MV-4-11 (cell line): ENCODE measurements at places on chromosomes 4 and X.

DNA sequence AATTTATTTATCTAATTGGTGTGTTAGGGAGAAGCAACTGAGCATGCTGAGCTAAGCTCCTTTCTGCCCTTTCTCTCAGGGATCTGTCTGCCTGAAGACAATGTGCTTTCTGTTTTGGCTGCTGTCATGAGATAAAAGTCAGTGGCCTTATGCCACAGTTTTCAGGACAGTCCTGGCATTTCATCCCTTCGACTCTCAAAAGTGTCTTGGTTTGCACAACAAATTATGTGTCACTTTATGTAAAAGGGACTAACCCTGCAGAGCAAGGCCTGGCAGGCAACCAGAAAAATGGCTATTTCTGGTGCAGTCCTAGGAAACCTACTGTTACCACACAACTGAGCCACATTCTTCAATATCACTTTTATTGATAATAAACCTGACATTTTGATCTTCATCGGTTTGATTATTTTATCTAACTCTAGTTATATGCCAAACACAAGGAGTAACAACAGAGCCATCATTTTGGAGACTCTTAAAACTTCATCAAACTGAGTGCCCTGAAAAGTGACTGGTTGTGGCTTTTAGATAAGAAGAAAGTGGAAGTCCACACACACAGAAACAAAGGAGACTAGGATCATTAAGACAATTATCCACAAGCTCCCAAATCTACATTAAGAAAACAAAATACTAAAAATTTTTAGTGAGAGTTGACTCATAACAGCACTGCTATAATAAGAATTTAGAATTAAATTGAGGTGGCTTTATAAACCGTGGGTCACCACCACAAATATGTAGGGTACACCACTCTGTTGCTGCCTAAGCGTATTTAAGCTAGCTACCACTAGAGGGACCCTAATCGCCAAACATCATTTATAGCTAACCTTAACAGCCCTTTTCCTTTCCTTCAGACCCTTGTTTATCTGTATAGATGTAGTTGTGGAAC lies 95.9 kb upstream of the PTPN13 start:
- DNase-seq: peak; percentile 14

- DNase-seq: no peak
Observed at GRCh38 chr4:159395693-159396092, 292.8 kb downstream of the RAPGEF2 start.

- DNase-seq: peak; percentile 40
Observed at GRCh38 chr4:123443401-123444289, 47.0 kb downstream of the SPRY1 start.

GRCh38 chr4:5894266-5894665 lies 1.4 kb upstream of the CRMP1 start:
- no peak for DNase-seq

GRCh38 chrX:30900227-30900626 lies 11.2 kb upstream of the TAB3 start:
- no peak for DNase-seq

DNA sequence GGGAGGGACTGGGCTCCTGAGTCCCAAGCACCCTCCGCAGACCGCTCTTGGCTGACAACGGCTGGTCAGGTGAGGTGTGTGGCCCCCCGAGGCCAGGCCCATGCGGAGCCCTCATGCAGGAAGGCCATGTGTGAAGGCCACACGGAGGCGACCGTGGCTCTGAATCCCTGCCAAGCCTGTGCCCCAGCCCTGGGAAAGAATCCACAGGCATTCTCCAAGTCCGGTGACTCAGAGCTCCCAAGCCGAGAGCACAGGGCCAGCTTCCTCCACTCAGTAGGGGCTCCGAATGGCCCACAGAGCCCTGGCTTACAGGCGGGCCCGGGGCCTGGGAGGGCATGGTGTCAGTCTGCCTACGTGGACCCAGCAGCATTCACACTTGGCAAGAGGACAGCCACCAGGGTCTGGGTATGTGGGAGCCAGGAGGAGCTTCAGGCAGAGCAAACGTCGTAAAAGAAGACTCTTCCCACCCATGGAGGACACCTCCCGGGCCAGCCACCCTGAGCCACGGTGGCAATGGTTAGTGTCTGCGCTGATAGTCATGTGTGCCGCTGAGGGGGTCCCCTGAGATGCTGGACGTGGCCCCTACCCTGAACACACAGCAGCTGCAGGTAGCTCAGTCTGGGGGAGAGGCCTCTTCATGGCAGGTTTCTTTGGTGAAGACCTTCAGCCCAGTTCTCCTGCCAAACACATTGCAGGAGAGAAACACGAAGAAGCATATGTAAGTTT lies 105.7 kb downstream of the PSAPL1 start:
- DNase-seq: no peak

- no peak for DNase-seq
Observed at GRCh38 chr4:78069859-78070258, 12.7 kb downstream of the FRAS1 start.

- no peak for DNase-seq
Observed at GRCh38 chr4:12178614-12179610, 750.2 kb upstream of the HS3ST1 start.

GRCh38 chrX:133561251-133561650 lies 146.0 kb upstream of the GPC4 start:
- DNase-seq: no peak

DNA sequence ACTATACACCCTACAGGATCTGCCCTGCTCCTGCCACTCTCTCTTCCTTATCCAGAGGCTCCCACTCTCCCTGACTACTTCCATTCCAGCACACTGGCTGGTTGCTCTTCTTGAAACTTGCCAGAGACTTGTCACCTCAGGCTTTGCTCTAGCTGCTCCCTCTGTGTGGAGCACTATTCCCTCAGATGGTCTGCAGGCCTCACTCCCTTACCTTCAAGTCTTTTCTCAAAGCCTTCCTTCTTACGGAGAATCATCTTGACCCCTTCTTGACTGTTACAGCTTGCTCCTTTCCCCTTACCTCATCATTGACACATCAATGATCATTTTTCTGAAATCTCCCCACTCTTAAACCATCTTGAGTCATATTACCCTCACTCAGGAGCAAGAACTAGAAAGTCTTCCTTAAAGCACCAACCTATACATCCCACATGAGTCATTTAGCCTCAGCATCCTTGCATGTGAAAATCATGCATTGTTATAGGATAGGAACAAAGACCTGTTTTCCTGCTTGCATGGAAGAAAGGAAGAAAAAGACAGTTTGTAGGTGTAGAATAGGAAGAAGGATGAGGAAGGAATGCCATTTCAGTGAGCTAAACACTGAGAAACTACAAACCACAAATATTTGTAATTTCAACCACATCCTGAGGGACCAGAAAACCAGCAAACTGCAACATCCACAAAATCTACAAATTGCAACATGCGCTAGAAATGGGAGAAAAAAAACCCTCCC lies 55.7 kb downstream of the ANTXR2 start:
- peak; percentile 87 for DNase-seq

- peak; percentile 58 for DNase-seq
Observed at GRCh38 chr4:147717878-147718277, 14.0 kb upstream of the ARHGAP10 start.

DNA sequence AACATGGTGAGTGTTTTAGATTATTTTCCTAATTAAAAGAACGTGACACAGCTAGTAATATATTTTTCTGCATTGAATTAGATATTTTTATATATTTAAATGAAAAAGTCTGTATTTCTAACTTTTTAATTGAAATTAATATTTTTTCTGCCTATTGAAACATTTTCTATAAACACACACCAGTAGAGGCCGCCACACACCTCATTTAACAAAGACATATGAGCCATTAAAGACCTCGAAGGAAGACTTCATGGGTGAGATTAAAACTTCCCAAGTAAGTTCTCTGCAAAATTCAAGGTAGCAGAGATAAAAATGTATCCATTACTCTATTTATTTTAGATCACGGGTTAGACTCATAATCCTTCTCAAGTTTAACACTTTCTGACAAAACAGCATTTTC lies 8.3 kb downstream of the SLITRK2 start:
- no peak for DNase-seq

GRCh38 chrX:46165411-46165810 lies 379.8 kb downstream of the ZNF674 start:
- DNase-seq: no peak
